ENCODE measurements at places on chromosomes 6 and 20.

- no peak for DNase-seq
These were observed 24.2 kb downstream of the KLHL31 start for GRCh38 chr6:53641348-53641747.

DNA sequence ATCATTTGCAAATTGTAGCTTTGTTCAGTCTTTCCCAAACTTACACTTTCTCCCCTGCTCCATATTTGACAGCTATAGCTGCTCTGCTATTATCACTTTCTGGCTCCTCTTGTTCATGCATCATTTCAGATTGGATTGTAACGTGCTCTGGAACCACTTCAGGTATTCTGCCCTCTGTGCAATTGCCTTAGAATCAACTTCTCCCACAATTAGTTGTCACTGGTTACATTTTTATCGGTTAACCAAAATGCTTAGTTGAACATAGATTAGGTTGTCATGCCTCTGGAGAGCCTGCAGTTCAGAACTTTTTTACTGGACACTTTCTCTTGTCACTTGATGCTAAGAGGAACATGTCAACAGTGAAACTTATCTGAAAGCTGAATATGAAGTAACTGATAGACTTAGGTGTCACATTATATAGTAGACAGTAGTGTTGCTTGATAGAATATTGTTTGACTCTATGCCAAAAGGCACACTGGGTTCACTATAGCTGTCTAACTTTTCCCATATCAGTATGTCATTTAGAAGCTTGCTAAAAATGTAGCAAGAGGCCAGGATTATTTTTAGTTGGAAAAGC lies 127.7 kb upstream of the PTPRK start:
- peak; percentile 44 for DNase-seq

DNA sequence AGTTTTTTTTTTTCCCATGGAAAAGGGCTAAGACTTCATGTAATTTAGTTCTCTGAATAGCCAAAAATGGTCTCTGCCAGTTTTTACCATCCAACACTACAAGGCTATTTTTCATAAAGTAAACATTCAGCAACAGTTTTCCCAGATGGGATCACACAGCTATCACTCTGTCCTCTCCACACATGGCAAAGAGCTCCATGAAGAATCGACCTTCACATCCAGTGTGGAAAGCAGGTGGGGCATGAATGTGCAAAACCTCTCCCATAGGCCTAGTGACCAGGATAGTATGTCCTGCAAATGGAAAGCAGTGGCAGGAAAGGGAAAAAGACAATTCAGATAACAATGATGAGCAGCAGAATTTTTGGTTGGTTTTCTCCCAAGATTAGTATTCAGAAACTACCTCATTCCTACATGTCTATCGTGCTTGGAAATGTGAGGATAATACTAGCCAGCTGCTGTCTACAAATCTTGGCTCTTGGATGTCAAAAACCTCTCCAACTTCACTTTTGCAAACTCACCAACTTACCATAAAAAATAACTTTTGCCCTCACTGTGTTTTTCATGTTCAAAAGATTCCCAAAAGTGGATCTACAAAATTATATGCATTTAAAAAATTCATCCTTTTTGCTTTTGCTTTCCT lies 159.7 kb upstream of the MCHR2 start:
- DNase-seq = no peak

DNA sequence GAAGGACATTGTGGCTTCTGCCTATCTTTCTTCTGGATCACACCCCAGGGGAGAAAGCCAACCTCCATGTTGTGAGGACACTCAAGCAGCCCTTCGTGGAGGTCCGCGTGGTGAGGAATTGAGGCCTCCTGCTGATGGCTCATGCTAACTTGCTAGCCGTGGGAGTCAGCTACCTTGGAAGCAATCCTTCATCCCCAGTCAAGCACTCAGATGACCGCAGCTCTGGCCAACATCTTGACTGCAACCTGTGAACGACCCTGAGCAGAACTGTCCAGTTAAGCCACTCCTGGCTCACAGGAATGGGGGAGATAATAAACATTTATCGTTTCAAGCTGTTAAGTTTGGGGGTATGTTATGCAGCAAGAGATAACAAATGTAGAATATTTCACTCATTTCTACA lies 10.9 kb upstream of the CNKSR3 start:
- DNase-seq = no peak

DNA sequence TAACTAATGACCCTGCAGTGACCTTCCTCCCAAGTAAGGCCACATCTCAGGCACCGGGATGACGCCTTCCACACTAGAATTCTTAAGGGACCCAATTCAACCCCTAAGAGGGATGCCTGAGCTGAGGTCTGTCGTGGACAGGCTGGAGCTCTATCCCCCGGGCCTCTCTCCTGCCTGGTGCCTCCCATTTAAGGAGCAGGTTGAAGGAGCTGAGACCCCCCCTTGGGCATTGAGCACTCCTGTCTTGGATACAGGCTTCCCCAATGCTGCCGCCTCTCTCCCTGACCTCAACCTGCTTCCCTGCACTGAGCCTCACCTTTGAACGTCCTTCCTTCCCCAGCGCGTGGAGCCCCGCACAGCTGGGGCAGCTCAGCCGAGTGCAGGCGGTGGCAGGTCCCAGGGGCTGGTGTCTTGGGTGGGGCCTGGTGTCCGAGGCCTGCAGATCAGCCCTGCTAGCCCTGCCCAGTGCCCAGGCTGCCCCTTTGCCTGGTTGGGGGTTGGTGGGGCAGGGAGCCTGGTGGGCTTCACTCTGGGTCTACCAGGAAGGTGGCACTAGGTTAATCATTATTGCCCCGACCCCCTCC lies 19.9 kb upstream of the BHLHE23 start:
- no peak for DNase-seq

- no peak for DNase-seq
These were observed 20.0 kb upstream of the PHF3 start for GRCh38 chr6:63615590-63615989.

- no peak for DNase-seq
These were observed 82.6 kb downstream of the THBS2 start for GRCh38 chr6:169171016-169171415.

GRCh38 chr6:46773201-46773855 lies 19.9 kb upstream of the MEP1A start:
- DNase-seq = no peak

DNA sequence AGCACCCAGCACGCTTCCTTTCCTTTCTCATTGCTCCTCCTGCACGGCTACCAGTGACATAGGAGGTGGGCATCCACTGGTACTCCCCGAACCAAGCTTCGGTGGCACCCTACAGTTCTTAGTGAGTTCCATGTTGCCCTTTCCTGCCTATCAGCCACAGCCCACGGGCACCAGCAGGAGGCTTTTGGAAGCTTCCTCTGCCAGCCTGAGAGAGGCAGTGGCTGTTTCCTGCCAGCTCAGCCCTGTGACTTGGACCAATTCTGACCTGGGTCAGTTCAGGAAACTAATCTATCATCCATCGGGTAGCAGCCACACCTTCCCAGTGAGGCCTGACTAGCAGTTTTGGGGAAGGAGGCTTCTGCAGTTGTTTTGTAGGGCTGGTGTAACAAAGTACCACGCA lies 176.4 kb upstream of the UST start:
- DNase-seq = no peak

- DNase-seq = no peak
These were observed 42.6 kb upstream of the B4GALT5 start for GRCh38 chr20:49756241-49756640.

DNA sequence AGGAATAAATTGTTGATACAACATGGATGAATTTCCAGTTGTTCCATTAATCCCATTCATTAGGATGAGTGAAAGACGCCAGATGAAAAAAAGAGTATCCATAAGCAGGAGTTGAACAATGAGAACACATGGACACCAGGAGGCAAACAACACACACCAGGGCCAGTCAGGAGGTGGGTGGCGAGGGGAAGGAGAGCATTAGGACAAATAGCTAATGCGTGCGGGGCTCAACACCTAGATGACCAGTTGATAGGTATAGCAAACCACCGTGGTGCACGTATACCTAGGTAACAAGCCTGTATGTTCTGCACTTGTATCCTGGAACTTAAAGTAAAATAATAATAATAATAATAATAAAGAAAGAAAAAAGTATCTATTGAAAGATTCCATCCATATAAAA lies 11.1 kb downstream of the PCED1A start:
- no peak for DNase-seq

GRCh38 chr6:111970426-111970825 lies 83.5 kb upstream of the CCN6 start:
- no peak for DNase-seq

- peak; percentile 29 for DNase-seq
These were observed at the start of gene SNTA1 for GRCh38 chr20:33443512-33444239. Gene SNTA1, minus strand, starts transcription at chr20:33443763. Its CDS starts 143 bp downstream, at chr20:33443620.

- no peak for DNase-seq
These were observed 84.8 kb downstream of the ADGRG6 start for GRCh38 chr6:142386657-142387056.

GRCh38 chr6:79842376-79843040 lies 104.8 kb downstream of the ELOVL4 start:
- no peak for DNase-seq

- DNase-seq = no peak
These were observed 57.6 kb downstream of the GCNT2 start for GRCh38 chr6:10578723-10579122.

DNA sequence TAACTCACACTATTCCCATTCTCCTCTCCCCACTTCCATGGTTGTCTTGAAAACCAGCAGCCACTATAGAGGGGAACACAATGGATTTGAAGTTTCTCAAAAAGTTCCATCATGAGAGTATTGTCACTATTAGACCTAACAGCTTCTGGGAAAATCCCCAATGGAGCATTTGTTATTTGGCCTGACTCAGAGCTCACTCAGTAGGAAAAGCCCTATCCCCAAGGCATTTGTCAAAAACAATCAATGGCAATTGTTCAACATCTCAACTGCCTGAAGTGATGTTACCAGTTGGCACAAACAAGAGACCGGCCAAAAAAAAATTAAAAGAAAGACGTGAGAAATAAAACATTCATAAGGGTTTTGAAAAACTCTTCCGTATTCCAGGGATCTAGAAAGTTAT lies 98.8 kb downstream of the MYLK4 start:
- no peak for DNase-seq

GRCh38 chr6:161850562-161850961 lies 576.7 kb upstream of the AGPAT4 start:
- no peak for DNase-seq

- DNase-seq = peak; percentile 82
These were observed 4.8 kb downstream of the CRISP3 start for GRCh38 chr6:49739423-49739822.

DNA sequence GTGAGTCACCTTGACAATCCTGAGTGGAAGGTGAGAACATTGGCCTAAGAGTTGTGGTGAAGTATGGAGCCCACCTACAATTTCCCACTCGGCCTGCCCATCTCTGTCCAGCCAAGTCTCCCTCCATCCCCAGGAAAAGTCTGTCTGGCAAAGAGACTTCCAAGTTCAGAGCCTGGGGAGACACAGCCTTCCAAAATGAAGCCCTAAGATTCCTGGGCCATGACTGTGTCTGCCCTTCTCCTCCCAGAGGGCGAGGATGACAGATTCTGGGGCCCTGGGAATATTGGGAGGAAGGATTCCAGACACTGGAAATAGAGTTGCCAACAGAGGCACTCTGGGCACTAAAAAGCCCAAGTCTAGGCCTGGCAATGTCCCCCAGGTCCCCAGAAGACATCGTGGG lies 176.8 kb downstream of the NFATC2 start:
- no peak for DNase-seq

DNA sequence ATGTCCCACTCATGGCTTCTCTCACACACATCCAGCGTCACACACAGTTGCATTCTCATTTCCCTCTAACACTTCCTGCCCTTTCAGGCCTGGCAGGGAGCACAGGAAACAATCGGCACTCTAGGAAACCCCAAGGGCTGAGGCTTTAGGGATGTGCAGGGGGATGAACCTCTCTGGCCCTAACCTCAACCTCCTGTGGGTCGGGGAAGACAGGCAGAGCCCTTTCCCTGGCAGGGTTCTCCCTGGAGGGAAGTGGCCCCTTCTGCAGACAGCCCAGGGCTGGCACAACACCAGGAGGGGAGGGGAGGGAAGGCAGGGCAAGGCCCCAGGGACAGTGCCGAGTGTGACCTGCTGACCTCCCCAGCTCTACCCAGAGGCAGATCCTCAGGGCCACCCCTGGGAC lies 2.7 kb downstream of the TEAD3 start:
- no peak for DNase-seq

- DNase-seq = no peak
These were observed 584.1 kb downstream of the TFAP2A start for GRCh38 chr6:9830808-9831207.

DNA sequence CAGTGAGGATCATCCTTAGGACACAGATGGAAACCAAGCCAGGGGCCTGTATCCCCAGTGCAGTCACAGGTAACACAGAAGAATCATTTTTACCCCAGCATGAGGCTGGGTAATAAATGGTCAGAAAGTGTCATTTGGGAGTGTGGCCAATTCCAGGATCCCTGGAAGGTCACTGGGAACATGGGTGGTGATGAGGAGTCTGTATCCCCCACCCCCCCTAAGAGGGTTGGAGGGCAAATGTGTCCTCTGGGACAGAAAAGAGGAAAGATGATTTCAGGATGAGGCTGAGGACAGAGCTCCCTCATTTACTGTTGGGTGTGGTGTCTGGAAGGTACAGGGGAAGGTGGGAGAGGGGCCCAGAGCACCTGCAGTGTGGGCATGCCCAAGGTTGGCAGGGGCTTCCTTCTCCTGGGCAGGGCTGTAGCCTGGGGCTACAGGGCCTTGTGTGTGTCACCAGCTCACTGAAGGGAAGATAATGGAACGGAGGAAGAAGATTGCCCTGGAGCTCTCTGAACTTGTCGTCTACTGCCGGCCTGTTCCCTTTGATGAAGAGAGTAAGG lies 34.5 kb downstream of the PLCG1 start:
- no peak for DNase-seq

DNA sequence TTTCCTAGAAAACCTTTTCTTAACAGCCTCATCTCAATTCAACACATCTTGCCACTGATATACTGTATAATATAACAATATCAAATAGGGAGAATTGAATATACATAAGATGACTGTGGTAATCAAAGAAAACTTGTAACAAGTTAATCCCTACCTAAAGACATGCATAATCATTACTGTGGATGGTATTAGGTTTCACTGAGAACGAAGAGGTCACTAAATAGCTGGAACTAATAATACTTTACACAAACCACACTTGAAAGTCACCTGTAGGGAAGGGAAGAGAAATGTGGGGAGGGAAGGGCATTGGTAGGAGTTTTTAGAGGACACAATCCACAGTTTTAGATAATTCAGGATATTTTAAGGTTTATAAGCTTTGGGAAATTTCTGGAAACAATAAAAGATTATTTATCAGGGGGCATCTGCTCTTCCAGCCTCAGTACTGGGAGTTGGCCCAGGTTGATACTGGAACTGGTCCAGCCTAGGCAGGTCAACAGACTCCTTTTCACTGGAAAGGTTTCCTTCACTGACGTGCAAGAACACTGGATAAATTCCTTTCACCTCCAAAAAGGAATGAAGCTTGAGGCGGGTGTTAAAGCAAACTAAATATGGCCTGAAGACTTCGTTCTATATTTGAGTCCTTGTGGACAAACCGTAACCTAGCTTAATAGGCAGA lies 44.0 kb downstream of the MAP7 start:
- no peak for DNase-seq

DNA sequence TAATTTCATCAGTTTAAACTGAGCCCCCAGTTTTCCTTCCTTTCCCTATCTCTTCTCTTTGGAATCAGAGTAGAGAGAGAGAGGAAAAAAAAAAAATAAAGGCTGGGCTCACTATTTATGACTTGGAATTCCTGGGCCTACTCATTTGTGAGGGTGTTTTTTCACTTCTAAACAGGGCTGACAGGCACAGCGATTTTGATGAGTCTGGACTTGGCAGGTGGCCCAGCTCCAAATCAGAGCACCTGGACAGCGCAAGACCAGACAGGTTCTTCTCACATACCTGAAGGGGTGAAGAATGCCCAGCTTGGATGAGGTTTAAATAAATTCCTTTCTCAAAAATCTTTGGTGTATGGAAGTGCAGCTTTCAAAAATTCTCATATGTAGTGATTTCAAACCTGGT lies 122.2 kb downstream of the KIF13A start:
- no peak for DNase-seq

- DNase-seq = no peak
These were observed 28.8 kb upstream of the MYLK2 start for GRCh38 chr20:31790401-31790800.

Measured in NCI-H187 treated with DMSO at 0.1 percent for 48 hours (cell line).